Stimulated activated CD8-positive, alpha-beta memory T cell treated with anti-CD3 and anti-CD28 coated beads, Interleukin-4, amount 100 ng/mL, for 4 hours (primary cell): ENCODE measurements at places on chromosomes 6 and 20.

GRCh38 chr6:138782243-138782642 is 8.7 kb downstream of the CCDC28A start:
- no peak for DNase-seq

DNA sequence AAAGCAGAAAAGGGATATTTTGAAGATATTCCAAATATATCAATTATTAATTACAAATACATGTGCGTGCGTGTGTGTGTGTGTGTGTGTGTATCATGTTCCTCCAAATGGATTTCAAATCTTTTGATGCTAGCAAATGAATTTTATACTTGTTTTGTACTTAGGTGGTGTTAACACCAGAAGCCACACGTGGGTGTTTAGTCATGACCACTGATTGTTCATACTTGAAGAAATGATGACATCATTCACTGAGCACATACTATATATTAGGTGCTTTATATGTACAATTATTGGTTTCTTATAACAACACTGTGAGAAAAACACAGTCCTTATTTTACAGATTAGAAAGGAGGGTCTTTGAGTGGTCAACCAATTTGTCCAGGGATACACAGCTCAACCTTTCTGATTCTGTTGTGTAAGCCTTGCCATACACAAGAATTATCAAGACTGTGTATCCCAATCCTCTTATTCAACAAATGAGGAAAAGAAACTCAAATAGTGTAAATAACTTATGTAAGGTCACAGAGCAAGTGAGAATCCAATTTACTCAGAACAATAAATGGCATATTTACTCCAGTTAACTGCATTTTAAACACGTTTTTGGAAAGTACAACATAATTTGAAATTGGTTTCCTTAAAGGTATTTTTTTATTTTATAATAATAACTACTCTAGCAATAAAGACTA is 88.5 kb downstream of the BCAS1 start:
- DNase-seq = no peak

- no peak for DNase-seq
Observed at GRCh38 chr6:56992036-56992435, 37.1 kb downstream of the BEND6 start.

GRCh38 chr6:133551847-133552341 is 310.7 kb downstream of the EYA4 start:
- DNase-seq = no peak

- DNase-seq = no peak
Observed at GRCh38 chr6:35737413-35738211, 780 bp downstream of the ARMC12 start.

- no peak for DNase-seq
Observed at GRCh38 chr6:144093236-144093635, 2.1 kb downstream of the SF3B5 start.

DNA sequence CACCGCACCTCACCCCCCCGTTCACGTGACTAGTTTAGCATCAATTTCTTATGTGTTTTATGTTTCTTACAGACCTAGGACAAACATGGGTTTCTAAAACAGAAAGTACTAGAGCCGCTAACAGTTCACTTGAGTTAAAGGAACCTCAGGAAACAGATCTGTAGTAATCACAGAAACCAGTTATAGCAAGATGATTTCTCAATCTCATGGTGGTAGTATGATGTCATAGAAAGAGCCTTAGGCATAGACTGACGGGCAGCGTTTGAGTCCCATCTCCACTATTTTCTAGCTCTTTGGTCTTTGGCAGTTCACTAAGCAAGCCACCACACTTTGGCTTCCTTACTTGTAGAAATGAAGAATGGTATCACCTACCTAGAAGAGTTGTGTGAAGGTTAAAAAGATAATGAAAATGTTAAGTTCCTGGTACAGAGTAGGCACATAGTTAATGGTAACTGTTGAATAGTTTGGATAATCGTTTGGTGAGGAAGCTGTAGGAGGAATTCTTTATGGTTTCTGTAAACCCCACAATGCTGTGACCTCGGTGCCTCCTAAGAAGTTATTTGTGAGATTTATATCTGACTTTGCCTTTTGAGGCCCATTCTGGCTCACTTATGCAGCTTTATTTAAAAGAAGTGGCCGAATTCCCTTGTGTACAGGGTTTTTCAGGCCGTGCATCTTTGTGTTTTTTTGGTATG is 21.3 kb downstream of the CTNNBL1 start:
- no peak for DNase-seq

DNA sequence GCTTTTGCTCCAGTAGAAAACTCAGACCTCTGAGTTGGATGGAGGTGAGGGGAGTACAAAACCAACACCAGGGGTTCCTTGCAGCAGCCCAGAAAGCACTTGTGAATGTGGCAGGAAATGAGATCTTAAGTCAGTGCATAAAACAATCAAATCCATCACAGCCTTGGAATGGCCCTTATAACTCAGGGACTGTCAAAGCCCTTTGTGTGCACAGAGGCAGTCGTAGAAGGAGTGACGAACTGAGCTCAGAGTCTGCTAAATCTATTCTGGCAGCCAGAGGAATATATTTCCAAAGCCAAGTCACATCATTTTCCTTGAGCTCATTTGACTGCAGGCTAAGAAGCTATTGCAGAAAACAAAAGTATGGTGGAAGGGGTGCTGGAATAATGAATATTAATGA is 676.6 kb downstream of the DHX35 start:
- DNase-seq = no peak

DNA sequence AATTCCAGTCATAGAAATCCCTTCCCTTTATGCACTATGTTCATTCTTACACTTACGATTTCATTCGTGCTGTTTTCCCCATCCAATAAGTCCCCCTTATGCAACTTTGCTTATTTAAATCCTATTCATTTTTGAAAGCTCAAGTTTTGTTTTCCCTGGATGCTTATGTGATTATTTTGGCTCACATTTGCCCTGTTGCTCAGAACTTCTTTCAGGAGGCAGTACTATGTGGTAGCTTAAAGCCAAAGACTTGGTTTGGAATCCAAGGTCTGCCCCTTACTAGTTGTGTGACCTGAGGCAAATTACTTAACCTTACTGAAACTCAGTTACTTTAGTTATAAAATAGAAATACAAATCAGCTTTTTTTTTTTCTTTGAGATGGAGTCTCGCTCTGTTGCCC is 59.6 kb downstream of the MOXD1 start:
- no peak for DNase-seq

- DNase-seq = no peak
Observed at GRCh38 chr6:268394-268935, 23.8 kb upstream of the DUSP22 start.

GRCh38 chr6:55604021-55604420 is 25.0 kb upstream of the HMGCLL1 start:
- no peak for DNase-seq
